ENCODE measurements at places on chromosomes 5 and 9. TPM values are rescaled to one million over a fixed set of nuclear protein-coding genes. Genes with fewer than 3 reads are reported as not detected.

The NUDT2 gene
- 19.3 TPM for total RNA-seq

GRCh38 chr5:172892713-172893112 lies 58.7 kb downstream of the ERGIC1 start:
- no peak for DNase-seq

DNA sequence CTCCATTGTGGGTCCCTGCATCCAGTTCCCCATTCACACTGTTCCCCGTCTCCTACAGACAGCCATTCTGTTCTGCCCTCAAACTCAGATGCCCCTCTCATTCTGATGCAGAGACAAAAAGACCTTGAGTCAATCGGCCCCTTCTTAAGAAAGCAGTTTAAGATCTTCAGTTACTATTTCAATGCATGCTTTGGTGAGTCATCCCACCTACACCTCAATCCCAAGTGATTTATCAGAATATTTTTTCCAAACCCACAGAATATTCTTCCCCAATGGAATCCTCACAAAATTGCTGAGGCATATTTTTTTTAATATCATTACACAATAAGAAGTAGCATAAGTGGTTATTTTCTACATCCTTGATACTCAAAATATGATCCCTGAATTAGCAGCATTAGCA lies 92.4 kb upstream of the SLC1A1 start:
- no peak for DNase-seq

- no peak for DNase-seq
Measured at GRCh38 chr5:170190436-170191134, 42.2 kb upstream of the C5orf58 start.

- DNase-seq: no peak
Measured at GRCh38 chr5:153816870-153817269, 221.8 kb downstream of the FAM114A2 start.

All from MG63 (cell line).